ENCODE measurements at places on chromosomes 11 and 22.

- DNase-seq = no peak
Observed at GRCh38 chr22:45422237-45422983, 8.9 kb downstream of the RIBC2 start.

- DNase-seq = no peak
Observed at GRCh38 chr22:46061124-46061500, 84.2 kb upstream of the WNT7B start.

GRCh38 chr11:69058511-69059270, 10.0 kb downstream of the TPCN2 start:
- no peak for DNase-seq

DNA sequence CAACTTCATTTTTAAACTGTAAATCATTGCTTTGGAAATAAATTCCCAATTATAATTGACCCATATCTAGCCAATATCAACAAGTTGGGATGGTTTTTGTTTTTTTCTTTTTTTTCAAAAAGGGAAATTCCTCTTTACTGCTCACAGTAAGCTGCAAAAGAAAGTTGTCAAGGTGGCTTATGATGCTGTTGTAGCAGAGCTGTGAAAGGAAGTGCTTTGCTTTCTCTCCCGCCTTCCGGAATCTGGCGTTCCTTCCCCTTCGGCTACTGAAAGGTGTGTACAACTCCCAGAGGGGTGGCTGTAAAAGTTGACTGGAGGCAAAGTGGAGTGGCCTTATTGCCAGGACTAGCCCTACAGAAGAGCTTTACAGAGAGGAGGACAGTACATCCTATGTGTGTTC, 16.2 kb upstream of the ADSL start:
- no peak for DNase-seq

GRCh38 chr11:117855186-117855845, 21.1 kb downstream of the FXYD6 start:
- DNase-seq = no peak

GRCh38 chr22:27715106-27715505, 86.5 kb downstream of the MN1 start:
- no peak for DNase-seq

- DNase-seq = no peak
Observed at GRCh38 chr11:13000116-13000515, 9.0 kb upstream of the RASSF10 start.

Data from skeletal muscle cell (primary cell).